HT1080 (cell line): ENCODE measurements at places on chromosomes 6 and 20.

- no peak for DNase-seq
These were observed 124.9 kb downstream of the RCAN2 start for GRCh38 chr6:46366190-46366900.

- no peak for DNase-seq
These were observed 55.0 kb downstream of the NOX3 start for GRCh38 chr6:155400654-155400965.

GRCh38 chr6:168193816-168194721 lies 115.1 kb upstream of the FRMD1 start:
- DNase-seq = no peak

- DNase-seq = no peak
These were observed 111.8 kb upstream of the CENPW start for GRCh38 chr6:126227833-126228702.

- no peak for DNase-seq
These were observed 955 bp upstream of the SLC26A8 start for GRCh38 chr6:36025260-36025931.

GRCh38 chr6:70221025-70221714 lies 81.7 kb downstream of the COL9A1 start:
- peak; percentile 11 for DNase-seq

GRCh38 chr20:5128886-5129285 lies 2.1 kb downstream of the CDS2 start:
- DNase-seq = no peak

DNA sequence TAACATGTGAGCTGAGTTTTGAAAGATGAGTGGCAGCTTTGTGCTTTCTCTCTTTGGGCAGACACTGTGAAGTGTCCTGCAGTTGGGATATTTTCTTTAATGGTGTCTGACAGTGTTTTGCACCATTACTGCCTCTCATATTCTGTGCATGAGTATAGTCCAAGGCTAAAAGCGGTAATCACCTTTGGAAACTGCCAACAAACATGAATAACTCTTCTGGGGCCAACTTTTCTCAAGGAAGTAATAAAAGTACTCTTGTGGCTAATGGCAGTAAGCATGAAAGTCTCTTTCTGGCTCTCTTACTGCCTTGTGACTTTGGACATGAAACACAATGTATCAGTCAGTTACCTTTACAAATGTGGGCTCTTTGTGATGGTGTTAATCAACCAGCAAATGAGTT lies 91.7 kb upstream of the SOX4 start:
- DNase-seq = no peak

DNA sequence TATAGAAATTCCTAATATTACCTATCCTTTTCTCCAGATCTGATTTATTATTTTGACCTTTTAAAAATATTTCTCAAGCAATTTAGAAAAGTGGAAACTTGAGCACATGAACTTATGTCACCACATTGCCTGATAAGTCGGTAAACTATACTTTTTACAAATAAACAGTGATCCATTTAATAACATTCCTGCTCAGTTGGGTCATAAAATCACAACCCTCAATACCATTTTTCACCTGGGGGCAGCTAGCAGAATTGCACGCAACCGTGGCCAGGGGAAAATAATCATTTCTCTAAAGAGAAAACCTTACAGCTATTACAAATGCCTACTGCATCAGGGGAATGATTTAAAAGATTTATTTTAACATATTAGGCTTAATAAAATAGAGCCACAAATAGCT lies 614.5 kb downstream of the PHF3 start:
- DNase-seq = no peak

GRCh38 chr6:36682328-36683144 lies 4.0 kb downstream of the CDKN1A start:
- peak; percentile 54 for DNase-seq

DNA sequence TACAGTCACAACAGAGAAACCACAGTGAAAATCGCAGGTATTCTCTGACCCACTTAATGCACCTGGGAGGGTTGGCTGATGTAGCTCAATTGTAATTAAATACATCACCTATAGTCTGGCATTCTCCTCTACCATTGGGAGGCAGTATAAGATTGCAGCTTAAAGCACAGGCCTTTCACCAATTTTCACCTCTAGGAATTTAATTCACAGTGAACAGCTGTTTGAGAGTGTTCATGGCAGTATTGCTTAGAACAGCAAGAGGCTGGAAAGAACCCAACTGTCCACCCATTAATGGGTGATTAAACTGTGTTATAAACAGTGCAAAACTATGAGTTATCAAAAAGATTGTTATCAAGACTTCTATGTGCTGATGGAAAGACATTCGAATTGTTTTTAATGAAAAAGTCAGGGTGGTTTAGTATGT lies 2.0 kb downstream of the EDEM2 start:
- DNase-seq = peak; percentile 41

DNA sequence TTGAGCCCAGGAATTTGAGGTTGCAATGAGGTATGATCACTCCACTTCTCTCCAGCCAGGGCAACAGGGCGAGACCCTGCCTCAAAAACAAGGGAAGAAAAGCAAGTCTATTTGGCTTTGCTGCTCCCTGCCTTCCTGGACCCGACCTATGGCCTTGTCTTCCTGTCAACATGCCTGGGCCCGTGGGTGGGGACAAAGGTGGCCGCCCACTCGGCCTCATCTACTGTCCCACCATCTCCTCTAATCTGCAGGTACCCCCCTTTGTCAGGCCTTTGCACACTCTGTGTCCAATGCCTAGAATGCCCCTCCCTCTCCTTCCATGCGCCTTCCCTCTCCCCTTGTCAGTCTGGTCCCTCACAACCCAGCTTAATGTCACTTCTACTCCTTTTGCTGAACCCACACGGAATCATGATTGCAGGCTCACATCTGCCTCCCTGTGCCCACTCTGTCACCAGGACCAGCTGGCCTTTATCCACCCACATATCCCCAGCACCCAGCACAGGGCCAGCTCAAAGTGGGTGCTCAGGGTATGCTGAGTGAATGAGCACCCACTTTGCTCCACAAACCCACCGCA lies 40.3 kb downstream of the MDFI start:
- no peak for DNase-seq

GRCh38 chr6:161908872-161909271 lies 635.0 kb upstream of the AGPAT4 start:
- peak; percentile 69 for DNase-seq

DNA sequence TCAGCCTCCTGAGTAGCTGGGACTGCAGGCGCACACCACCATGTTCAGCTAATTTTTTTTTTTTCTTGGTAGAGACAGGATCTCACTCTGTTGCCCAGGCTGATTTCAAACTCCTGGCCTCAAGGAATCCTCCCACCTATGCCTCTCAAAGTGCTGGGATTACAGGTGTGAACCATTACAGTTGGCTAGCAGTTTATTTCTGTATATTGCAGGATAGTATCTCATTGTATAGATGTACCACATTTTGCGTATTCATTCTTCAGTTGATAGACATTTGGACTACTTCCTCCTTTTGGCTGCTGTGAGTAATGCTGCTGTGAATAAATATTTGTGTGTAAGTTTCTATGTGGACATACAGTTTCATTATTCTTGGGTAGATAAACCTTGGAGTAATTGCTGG lies 32.9 kb downstream of the ASXL1 start:
- no peak for DNase-seq

DNA sequence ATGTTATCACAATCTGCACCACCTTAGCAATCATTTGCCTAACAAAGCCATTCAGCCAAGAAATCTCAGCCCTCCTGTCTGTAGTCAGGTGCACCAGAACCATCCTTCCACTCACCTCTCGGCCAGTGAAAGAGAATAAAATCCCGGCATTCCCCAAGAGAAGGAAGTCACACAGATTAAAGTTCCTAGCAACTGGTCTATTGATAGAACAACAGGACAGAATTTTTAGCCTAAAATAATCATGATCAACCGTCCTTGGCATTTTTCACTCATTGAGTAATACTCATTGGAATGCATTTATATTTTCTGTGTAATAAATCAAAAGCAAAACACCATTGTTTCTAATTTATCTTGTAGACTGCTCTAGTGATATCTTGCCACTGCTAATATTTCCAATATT lies 85.7 kb upstream of the CDH4 start:
- DNase-seq = peak; percentile 19

DNA sequence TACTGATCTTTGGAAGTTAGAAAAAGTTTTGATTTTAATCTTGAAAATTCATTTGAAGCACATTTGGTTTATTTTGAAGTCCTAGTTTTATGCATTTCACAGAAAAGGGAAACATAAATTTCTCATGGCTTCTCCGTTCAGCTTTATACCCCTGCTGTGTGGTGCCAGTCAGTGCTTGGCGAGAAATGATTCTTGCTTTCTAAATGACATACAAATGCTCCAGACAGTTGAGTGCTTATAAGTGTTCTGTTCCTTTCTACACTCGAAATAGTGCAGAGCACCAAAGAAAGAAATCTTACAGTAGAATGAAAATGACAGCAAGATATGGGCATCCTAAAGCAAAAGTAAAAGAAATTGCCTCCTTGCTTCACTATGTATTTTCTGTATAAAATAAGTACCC lies 9.0 kb upstream of the ZNF292 start:
- DNase-seq = no peak

GRCh38 chr20:44963325-44964215 lies 2.7 kb upstream of the STK4 start:
- DNase-seq = no peak

GRCh38 chr6:169993861-169994481 lies 242.5 kb downstream of the ERMARD start:
- DNase-seq = no peak

- no peak for DNase-seq
These were observed 251.2 kb downstream of the GJA1 start for GRCh38 chr6:121686611-121687023.

- DNase-seq = peak; percentile 47
These were observed 5.5 kb downstream of the POU3F2 start for GRCh38 chr6:98839781-98840361.

DNA sequence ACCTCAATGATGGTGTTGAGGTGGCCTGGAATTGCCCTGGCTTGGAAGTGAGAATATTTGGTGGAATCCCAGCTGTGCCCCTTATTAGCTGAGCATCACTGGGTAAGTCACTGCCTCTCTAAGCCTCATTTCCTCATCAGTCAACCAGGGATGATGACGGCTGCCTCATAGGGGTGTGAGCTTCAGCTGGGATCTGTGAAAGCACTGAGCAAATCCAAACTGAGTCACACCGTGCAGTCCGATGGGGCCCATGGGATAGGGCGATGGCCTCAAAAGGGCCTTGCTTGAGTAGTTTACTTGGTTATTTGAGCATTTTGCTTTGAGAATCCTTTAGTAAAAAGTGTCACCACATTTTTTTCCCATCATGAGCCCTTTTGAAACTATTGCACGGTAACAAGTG lies 1.1 kb downstream of the SLC22A1 start:
- no peak for DNase-seq

- DNase-seq = no peak
These were observed 54.2 kb downstream of the NFATC2 start for GRCh38 chr20:51488331-51488730.

DNA sequence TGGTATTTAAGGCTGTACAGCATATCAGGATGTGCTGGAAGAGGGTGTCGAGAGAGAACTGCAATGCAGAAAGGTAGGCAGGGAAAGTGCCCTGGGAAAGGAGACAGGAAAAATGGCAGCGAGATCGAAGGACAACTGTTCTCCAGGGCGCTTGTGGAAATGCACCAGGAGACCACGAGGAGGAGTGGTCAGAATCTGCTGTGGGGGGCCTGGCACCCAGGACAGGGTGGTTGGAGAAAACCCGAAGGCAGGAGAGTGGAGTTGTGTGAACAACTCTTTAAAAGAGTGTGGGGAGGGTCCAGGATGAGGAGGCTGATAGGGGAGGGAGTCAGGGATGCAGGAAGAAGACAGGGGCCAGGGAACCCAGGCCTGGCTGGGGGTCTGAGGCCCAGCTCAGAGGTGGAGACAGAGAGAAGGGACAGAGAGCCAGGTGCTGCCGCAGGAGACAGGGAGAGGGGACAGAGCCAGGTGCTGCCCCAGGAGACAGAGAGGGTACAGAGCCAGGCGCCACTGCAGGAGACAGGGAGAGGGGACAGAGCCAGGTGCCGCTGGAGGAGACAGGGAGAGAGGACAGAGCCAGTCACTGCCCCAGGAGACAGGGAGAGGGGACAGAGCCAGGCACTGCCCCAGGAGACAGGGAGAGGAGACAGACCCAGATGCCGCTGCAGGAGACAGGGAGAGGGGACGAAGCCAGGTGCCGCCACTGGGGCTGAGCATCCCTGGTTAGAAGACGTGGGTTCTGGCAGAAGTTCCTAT lies 9.3 kb downstream of the SLC22A1 start:
- DNase-seq = no peak

- no peak for DNase-seq
These were observed 226.4 kb downstream of the FNDC1 start for GRCh38 chr6:159395609-159396008.

DNA sequence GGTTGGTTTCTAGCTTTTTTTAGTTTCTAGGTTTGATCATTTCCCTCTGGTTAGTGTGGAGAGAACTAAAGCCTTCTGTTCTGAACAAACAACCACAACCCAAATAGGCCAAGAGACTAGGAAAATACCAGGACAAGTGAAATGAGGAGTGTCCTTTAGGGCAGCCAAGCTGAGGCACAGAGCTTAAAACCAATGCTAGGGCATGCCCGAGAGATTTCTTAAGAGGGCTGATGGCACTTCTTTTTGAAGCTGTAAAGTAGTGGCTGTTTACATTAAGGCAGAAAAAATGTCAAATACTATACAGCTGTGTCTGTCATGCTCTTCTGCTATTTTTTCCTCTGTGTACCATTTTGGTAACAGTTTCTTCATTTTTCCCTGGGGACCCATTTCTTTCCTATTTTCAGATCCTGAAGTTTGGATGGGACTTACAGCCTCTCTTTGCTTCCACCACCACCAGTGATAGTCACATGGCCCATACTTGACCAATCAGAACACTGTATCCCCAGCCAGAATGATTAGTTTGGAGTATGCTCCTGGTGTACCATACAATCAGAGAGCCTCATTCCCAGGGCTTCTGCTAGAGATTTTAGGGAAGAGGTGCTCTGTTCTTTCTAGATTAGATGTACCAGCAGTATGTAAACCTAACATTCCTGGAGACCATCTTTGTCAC lies 154.4 kb downstream of the BMP2 start:
- DNase-seq = no peak

DNA sequence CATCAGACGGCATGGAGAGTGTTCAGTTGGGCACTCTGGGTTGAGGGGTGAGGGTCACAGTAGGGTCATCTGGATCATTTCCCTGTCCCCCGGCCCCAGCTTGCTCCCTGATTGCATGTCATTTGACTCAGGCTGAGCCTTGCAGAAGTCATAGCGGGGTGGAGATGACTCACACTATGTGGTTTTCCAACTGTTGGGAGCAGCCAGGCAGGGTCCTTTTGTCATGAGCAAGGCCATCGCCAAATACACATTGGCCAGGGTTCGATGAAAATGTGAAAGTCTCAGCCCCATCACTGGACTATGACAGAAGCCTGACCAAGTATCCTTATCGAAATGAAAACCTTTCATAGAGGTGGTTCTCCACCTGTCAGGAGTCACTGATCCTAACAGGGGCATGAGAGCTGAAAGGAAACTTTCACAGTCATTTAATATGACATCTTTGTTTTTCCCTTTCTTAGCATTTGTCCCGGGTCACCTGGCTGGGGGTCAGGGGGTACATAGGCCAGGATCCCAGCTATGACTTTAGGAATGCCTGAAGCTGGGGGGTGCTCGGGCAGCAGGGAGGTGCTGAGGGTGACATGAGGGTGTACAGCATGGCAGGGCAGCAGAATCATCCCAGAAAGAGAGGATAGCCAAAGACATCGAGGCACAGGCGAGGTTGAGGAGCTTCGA lies 70.2 kb upstream of the CD93 start:
- peak; percentile 85 for DNase-seq

GRCh38 chr20:38152175-38152620 lies 12.9 kb downstream of the TGM2 start:
- DNase-seq = peak; percentile 71
